ENCODE measurements at places on chromosomes 4 and X.

DNA sequence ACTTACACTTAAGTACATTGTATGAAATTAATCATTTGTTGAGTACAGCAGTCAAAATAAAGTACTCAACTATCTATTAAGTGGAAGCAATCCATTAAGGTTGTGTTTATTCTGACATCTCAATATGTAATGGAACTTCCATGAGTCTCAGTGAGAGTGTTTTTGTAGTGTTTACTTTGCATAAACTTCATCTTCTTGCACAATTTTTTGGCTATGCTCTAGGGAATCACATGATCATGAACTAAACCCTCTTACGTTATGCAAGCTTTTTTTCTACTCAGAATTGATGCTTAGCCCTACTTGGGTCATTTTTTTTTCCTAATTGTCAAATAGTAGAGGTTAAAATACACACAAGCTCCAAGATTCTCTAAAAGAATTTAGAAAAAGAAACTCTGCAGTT, 21.1 kb upstream of the PIGA start:
- no peak for DNase-seq

- no peak for DNase-seq
Observed at GRCh38 chrX:66050140-66050569, 10.3 kb upstream of the VSIG4 start.

DNA sequence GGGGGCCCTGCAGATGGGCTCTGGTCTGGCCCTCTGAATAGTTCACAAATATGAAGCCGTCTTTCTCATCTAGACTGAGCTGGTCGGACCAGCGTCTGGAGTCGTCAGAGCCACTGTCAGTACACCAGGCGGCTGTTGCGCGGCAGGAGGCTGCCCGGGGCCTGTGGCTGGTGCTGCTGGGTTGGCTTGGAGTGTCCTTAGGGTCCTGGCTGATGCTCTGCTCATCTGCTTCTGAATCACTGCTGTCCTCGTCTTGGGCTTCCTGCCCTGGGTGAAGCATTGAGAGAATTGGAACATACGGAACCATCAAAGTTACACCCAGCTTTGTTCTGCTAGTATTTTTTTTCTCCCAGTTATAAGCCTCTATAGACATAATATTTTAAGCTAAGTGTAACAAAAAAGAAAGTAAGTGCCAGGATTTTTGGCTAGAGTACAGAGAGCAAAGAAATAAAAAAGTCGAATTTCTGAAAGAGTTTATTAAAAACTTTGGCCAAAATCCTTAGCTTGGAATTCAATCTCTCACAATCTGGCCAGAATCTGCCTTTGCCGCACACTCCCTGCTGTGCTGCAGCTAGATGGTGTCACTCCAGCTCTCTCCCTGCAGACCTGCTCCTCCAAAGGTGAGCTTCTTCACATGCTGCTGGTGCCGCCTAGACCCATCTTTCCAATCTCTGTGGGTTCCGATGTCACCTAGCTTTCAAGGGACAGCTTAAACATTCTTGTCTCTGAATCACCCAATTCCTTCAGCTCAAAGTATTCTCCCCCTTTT, 96.2 kb downstream of the CDS1 start:
- DNase-seq = peak; percentile 15

- no peak for DNase-seq
Observed at GRCh38 chr4:48112017-48112667, 21.9 kb downstream of the TXK start.

GRCh38 chrX:154056770-154057241, 37.1 kb upstream of the IRAK1 start:
- DNase-seq = no peak

- no peak for DNase-seq
Observed at GRCh38 chr4:144705601-144706590, 59.9 kb downstream of the HHIP start.

GRCh38 chr4:164204434-164204833, 549.5 kb upstream of the SMIM31 start:
- no peak for DNase-seq

GRCh38 chr4:79181190-79181589, 144.7 kb downstream of the NAA11 start:
- no peak for DNase-seq

GRCh38 chrX:2638279-2638678, 52.8 kb upstream of the CD99 start:
- DNase-seq = no peak

GRCh38 chr4:74793757-74794381, 454 bp downstream of the BTC start:
- no peak for DNase-seq

- DNase-seq = no peak
Observed at GRCh38 chrX:72169008-72169728, 12.4 kb upstream of the PIN4 start.

DNA sequence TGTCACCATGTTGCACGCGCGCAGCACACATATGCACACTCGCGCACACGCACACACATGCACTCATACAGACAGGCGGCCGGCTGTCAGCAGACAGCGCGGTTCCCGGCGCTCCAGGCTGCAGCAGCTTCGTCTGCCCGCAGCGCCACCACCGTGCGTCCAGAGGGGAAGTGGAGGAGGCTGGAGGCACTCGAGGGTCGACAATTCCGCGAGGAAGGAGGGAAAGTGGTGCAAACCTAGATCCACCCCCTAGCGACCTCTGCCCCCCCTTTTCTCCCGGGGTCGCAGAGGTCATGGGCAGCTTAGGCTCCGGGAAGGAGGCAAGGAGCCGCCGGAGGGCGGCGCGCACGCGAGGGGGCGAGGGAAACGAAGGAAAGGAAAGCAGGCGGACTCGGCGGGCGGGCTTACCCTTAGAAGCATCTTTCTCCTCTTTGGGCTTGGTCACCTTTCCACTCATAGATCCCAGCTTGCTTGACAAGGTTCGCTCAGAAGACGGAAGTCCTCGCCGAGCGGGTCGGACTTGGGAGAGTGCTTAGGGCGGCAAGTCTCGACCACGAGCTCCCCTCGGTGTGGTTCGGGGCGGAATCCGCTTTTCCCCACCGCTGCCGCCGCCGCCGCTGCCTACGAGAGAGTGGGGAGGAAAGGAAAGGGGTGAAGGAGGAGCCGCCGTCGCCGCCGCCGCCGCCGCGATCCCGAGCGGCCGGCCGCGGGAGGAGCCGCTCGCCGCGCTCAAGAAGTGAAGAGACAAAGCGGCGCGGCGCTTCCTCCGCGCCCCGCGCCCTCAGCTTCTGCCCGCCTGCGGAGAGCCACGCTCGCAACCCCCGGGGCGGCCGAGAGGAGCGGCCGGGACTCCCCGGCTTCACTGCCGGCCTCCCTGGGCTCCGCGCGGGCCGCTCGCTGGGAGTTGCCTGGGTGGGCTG, 326.6 kb upstream of the F9 start:
- no peak for DNase-seq

DNA sequence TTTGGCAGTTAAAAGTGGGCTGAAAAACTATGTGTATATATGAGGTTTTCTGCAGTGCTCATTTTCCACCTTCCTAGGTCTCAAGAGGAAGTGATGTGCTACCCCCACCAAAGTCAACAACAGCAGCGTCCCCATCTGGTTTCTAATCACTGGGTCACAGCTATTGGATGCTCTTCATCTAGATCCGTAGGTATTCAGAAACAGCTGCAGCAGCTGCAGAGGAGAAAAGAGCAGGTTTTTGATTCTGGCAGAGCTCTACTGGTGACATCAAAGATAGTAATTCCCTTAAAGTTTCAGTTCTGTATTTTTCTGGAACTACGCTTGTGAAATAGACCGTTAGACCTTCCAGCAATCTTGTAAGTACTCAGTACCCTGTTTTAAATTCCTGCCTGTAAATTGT, 5.8 kb upstream of the GUCY2F start:
- no peak for DNase-seq

DNA sequence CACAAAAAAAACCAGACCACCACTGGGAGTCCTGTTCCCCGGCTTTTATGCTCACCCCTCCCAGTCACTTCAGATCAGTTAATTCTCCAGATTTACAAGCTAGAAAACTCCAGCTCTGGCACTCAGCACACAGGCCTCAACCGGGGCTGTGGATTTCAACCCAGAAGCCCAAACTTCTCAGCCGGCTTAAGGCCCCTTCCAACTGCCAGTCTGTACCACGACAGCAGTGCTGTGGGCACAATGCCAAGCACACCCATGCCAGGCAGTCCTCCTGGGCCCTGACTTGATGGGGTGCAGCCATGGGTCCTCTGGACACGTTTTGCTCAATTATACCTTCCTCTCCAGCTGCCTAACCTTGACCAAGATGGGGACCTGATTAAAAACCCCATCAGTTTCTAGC, 12.2 kb downstream of the SOD3 start:
- no peak for DNase-seq

GRCh38 chrX:111831343-111831742, 44.6 kb upstream of the TRPC5OS start:
- no peak for DNase-seq

DNA sequence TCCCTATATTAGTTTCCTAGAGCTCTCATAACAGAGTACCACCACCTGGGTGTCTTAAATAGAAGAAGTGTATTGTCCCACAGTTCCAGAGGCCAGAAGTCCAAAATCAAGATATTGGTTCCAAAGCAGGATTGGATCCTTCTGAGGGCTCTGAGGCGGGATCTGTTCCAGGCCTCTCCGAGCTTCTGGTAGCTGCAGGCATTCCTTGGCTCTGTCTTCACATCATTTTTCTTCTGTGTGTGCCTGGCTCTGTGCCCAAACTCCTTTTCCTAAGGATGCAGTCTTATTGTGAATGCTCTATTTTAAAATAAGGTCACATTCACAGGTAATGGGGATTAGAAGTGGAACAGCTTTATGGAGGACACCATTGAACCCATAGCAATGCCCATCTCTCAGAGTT, 253.7 kb upstream of the TAPT1 start:
- no peak for DNase-seq

- no peak for DNase-seq
Observed at GRCh38 chr4:144501231-144501780, 144.7 kb upstream of the HHIP start.

GRCh38 chr4:172652369-172652768, 516.2 kb upstream of the GALNT7 start:
- DNase-seq = no peak

DNA sequence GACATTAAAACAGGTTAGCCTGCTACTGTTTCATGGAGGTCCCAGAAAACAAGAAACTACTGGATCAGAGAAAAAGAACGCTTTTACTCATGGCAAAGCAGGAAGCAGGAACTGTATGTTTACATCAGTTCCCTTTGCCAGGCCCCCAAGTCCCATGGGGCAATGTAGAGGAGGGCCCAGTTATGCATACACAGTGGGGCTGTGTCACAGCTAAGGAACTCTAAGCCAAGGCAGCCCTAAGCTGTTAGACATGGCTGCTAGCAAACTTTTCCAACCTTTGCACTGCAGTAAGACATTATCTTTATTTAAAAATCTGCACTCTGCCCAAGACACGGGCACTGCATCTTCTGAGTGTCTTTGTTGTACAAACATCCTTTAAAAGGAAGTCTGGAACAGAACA, 975.8 kb downstream of the C4orf33 start:
- DNase-seq = no peak

GRCh38 chrX:108203540-108203939, 112.0 kb downstream of the ATG4A start:
- DNase-seq = no peak

DNA sequence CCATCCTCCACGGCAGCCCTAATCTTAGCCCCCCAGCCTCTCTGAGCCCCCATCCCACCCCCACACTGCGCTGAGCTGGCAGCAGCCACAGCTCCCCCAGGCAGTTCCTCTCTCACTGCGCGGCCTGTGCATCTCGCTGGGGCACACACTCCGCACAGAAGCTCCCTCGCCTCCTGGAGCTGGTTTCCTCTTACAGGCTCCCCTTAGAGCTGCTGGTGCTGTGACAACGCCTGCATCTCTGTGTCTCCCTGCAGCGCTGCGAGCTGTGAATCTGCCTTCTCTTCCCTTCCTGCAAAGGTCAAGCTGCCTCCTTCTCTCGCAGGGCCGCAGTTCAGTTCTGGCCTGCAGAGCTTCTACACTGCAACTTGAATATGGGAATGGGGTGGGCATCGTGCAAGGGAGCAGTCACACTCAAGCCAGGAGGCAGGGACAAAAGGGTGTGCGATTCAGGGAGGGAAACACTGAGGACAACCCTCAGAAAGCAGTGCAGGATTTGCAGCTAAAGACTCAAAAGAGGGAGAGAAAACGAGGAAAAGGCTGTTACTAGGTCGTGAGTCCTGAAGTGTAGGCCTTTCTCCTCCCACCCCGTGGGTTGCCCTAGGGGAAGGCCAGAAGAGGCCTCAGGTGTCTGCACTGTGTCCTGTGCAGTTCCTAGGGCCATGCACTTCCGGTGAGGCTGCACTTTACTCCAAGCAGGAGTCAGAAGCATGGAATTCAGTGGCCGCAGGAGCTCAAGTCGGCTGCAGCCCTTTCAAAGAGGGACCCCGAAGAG, 87.0 kb downstream of the BCOR start:
- no peak for DNase-seq

GRCh38 chr4:141705048-141705746, 68.8 kb downstream of the IL15 start:
- DNase-seq = no peak

Data from tibial nerve (tissue), 4 donors.